ENCODE measurements at places on chromosomes 4 and X. TPM values are rescaled to one million over a fixed set of nuclear protein-coding genes. Genes with fewer than 3 reads are reported as not detected.

Gene PHKA2
- total RNA-seq, result 25.9 TPM

Gene LRRC66
- 0.19 TPM for total RNA-seq

DNA sequence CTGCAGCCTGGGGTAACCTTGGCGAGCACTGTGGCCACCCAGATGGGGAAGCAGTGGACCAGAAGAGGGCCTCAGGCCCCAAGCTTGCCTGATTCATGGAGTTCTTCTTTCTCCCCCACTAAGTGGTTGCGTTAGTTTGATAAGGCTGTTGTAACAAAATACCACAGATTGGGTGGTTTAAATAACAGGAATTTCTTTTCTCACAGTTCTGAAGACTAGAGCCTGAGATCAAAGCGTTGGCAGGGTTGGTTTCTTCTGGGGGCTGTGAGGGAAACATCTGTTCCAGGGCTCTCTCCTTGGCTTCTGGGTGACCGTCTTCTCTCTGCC is 105.7 kb upstream of the GATB start:
- DNase-seq, result no peak

DNA sequence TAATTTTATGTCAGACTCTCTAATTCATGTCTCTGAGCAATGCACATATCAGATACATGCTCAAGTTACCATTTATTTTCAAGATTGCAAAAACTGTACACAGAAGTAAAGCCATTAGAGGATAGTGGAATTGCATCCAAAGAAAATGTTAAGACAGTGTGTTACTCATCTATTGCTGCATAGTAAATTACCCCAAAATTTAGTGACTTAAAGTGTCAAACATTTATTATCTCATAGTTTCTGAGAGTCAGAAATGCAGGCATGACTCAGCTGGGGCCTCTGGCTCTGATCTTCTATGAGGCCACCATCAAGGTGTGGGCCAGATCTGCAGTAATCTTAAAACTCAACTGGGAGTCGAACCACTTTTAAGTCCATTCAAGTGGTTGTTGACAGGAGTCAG is 275.2 kb downstream of the QDPR start:
- DNase-seq, result no peak

Gene KLB
- not detected for total RNA-seq
